ENCODE measurements at places on chromosomes 16 and 17.

- no peak for DNase-seq
Measured at GRCh38 chr16:58684001-58684353, 593 bp downstream of the SLC38A7 start.

- no peak for DNase-seq
Measured at GRCh38 chr17:66753126-66753920, 81.6 kb upstream of the CACNG5 start.

- DNase-seq, result no peak
Measured at GRCh38 chr16:2148714-2149629, 547 bp downstream of the RAB26 start.

- DNase-seq, result no peak
Measured at GRCh38 chr17:28404007-28404406, 2.0 kb downstream of the SLC46A1 start.

DNA sequence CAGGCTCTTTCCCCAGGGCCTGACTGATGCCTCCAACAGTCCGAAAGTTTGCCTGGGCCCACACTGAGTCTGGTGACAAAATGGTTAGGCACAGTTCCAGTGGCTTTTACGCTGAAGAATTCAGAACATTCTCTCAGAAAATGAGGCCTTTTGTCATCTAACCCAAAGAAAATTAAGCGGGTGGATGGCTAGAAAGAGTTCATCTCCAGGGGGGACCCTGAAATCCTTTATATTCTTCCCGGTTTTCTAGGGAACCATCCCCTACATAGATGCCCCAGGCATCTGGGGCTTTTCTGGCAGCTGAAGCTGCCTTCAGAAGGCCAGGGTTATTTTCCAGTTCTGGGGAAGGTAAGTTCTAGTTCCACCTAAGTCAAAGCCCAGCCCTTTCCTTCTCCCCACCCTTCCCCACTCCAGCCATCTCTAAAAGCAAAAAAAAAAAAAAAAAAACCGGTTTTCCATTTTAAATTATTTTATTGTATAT lies 2.2 kb downstream of the RASD1 start:
- no peak for DNase-seq

DNA sequence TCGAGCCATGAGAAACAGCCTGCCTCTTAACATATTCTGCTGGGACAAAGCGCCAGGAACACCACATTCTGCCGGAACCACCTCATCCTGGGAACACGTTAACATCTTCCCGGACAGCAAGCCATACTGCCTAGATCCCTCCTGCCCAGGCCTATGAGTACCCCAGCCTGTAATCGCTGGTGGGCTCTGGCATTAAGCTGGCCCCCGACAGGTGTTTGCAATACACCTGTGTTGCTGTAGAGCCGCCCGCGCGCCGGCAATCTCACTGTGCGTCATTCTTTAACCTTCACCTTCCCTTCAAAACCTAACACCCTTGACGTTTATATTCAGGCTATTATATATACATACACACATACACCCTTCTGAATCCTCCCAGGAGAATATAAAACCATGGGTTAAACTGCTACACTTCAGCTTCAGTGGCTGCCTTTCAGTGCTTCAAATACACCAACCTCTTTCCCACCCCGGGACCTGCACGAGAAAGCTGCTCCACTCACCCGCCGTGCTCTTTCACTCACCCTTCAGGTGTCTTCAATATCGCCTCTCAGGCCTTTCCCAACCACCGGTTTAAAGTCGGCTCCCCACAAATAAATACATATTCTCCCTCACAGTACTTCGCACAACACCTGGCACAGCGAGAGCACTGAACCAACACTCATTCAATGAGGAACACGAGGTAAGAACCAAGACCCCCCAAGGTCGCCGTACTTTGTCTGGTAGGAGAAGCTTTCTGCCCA lies 1.0 kb upstream of the ENDOV start:
- DNase-seq, result no peak

GRCh38 chr16:20851601-20852000 lies 45.3 kb downstream of the REXO5 start:
- peak; percentile 75 for DNase-seq

- peak; percentile 92 for DNase-seq
Measured at GRCh38 chr17:30378825-30379302, at the start of gene CPD. Gene CPD, plus strand, starts transcription at chr17:30378927. Its CDS starts 54 bp downstream, at chr17:30378981.

GRCh38 chr16:86205521-86206245 lies 304.6 kb upstream of the FOXF1 start:
- no peak for DNase-seq

DNA sequence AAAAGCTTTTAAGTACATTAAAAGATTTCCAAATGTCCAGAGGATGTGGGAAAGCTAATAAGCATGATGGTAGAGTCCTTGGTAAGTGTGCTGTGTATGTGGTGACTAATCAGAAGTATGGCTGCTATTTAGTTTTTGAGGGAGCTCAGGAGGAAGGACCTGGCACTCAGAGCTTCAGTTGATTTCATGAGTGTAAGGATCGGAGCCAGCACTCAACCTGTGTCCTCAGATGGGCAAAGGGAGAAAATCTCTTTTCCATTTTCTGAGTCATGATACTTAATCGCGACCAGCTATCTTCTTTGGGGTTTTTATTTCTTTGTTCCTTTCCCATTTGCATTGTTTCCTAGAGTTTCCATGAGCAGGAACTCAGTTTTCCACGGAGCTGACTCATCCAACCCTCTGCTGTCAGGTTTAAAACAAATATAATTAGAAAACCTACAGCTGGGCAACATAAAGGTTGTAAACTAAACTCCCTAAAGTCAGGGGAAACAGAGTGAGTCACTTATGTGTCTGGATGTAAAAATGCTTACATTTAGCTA lies 125.4 kb downstream of the MAP2K6 start:
- peak; percentile 94 for DNase-seq

GRCh38 chr17:68539548-68540467 lies 27.6 kb downstream of the PRKAR1A start:
- DNase-seq, result no peak

DNA sequence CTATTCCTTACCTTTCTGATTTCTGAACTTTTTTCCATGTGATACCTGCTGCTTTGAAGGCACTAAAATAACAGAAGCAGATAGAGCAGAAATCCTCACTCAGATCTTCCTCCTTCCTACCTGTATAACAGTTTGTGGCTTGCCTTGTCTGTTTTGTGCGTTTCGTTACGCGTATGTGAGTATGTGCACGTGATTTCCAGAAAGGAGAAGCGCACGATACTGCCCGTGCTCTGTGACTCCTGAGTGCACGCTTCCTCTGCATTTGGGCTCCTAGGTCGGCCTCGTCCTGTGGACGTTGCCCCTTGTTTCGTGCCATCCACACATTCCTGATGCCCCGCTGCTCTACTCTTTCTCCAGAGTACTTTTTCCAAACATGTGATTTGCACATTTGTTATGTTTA lies 4.1 kb downstream of the COX4I1 start:
- no peak for DNase-seq

DNA sequence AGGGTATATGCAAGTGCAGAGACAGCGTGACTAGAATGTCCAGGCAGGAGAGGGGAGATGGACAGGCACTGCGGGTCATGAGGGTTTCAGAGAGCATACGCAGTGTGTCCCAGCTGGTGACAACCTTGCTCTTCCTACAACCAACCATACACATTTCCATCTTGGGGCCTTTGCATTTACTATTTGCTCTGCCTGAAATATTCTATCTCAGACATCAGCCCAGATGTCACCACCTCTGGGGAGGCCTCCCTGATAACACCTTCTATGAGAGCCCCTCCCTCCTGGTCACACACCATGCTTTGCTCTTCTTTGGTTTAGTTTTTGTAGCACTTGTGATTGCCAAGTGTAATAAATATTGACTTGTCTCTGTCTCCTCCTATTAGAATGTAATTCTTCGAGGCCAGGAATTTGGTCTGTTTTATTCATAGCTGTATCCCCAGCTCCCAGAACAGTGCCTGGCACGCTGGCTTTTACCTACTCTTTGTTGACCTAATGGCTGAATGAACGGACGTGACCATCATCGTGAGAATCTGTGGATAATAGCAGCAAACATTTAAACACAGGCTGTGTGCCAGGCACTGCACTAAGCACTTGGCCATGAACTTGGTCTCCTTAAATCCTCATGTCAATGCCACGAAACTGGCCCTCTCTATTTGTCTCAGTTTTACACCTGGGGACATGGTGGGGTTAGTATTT lies 51.9 kb downstream of the PLCG2 start:
- DNase-seq, result no peak

- no peak for DNase-seq
Measured at GRCh38 chr17:42750739-42751344, 6.0 kb upstream of the EZH1 start.

DNA sequence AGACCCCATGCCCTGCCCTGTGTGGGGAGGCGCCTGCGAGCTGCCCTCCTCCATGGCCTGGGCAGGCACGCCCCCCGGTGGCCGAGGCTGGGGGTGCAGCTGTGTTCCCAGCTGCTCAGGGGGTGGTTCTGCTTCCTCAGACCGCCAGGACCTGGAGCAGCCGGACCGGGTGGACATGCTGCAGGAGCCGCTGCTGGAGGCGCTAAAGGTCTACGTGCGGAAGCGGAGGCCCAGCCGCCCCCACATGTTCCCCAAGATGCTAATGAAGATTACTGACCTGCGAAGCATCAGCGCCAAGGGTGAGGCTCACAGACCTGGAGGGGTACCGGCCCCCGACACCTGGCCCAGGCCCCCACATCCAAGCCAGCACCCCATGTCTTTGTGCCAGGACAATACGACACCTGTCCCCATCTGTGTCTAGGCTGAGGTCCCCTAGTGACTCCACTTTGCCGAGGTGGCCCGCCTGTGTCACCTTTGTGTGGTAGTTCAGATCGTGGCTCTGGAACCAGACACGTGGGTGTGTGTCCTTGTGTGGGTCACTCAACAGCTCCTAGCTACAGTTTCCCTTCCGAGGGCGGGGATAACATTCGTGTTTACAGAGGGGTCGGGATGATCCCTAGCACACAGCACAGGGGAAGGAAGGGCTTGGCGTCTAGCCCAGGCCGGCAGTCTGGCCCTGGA lies 9.3 kb downstream of the GJD3 start:
- peak; percentile 62 for DNase-seq

GRCh38 chr17:36892112-36892838 lies 45.0 kb upstream of the LHX1 start:
- no peak for DNase-seq

DNA sequence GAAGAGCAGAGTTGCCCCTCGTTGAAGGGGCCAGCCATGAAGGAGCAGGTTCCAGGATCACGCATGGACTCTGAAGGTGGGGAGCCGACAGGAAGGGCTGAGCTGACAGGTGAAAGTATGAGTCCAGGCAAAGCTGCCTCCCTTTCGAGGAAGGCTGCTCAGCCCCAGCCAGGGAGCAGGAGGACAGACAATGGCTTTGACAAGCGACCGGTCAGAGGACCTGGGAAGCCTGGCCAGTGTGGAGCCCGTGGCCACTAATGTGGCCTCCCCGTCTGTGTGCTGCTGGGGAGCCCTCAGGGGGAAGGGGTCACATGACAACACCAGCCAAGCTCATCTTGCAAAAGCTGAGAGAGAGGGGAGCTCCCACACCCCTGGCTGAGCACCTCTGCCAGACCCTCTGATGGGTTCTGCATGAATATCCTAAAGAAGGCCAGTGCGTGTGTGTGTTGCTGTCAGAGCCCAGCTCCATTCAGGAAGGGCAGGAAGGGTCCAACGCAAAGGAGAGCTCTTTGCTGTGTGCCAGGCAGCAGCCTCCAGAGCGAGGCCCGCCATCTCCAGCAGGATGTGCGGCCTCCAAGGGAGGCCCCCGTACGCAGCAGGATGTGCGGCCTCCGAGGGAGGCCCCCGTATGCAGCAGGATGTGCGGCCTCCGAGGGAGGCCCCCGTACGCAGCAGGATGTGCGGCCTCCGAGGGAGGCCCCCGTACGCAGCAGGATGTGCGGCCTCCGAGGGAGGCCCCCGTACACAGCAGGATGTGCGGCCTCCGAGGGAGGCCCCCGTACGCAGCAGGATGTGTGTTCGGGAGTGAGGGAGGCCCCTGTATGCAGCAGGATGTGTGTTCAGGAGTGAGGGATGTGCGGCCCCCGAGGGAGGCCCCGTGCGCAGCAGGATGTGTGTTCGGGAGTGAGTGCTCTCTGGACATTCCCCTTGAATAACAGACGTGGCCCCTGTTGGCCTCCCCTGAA lies 102.1 kb upstream of the CHMP6 start:
- no peak for DNase-seq

Data from HT1080 (cell line).